ENCODE measurements at places on chromosomes 6 and 20.

GRCh38 chr6:12132351-12133222 lies 120.5 kb downstream of the HIVEP1 start:
- DNase-seq, result no peak

DNA sequence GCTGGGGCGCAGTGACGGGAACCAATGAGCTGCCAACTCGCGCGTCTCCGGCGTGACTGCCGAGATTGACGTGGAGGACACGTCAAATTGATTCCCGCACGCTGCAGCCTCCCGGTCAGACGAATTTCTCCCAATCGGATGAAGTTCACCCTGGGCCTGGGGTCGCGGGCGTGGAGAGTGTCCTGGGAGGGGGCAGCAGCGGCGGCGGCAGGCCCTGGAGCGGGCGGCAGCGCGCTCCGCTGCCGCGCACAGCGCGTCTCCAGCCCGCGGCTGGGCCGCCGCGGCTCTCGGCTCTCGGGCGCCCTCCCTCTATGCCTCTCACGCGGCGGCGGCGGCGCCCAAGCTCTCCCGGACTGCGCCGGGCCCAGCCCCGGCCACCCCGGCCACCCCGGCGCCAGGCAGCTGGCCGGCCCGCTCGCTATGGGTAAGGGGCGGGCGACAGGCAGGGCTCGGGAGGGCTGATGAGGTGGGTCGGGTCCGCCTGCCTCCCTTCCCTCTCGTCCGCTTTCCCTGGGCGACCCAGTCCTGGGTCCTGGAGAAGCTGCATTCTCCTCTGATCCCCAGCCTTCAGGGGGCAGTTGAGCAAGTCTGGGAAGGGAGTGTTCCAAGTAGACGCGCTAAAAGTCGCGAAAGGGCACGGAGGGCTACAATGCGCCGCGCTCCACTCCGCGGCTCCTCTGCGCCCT lies at the start of gene PAX1:
Gene PAX1 (plus strand): TSS at position 90 of the 686 bp plus-strand sequence. CDS start 49 bp downstream, at position 139.
- DNase-seq, result no peak

- DNase-seq, result no peak
These were observed 47.9 kb downstream of the GNAS start for GRCh38 chr20:58900397-58900796.

GRCh38 chr20:37408302-37409193 lies 62.6 kb downstream of the SRC start:
- DNase-seq, result no peak

DNA sequence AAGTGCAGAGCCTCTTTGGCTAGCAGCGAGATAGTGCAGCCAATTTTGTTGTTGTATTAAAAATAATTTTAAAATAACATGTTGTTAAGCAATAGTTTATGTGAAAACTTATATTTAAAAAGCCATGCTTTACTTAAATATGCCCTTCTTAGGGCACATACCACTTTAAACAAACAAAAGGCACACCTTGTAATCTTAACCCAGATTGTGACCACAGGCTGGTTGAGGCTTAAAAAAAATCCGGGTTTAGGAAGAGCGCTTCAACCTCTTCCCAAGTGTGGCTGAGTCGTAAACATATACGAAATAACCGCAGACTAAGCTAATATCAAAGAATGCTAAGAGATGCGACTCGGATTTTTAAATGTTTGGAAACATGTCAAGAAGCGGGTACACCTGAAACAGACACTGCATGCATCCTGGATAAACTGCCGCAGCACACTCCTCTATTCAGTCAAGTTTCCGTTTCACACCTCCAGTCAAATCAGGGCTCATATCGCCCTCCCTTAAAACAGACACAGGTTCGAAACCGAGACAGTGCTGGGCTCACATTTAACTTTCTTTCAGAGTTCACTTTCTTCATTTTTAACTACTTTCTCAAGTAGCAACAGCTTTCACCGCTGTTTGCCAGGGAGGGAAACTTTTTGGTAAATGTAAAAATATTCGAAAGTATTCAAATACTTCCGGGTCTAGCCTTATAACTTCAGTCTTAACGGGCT lies 1.5 kb downstream of the DEK start:
- no peak for DNase-seq

GRCh38 chr20:9520086-9520485 lies 5.7 kb downstream of the LAMP5 start:
- no peak for DNase-seq

Data from iPS DF 6.9 (cell line).